ENCODE measurements at places on chromosomes 1 and 21.

GRCh38 chr1:8678673-8679394 lies 138.6 kb downstream of the RERE start:
- no peak for DNase-seq

DNA sequence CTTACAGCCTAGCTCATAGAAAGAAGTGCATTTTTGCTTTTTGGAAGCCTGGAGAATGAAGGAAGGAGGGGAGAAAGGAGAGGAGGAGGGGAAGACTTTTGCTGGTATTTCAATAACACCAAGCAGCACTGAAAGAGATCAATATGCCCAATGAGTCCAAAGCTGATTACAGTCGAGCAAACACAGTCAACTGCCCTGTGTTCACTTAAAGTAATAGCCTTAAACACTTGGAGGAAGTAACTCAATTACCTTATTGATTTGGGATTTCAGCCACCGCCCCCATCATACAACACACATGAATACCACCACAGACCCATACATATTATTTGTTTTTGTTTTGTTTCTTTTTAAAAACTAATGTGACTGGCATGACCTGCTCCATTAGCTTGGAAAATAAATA lies 23.3 kb upstream of the RXRG start:
- no peak for DNase-seq

DNA sequence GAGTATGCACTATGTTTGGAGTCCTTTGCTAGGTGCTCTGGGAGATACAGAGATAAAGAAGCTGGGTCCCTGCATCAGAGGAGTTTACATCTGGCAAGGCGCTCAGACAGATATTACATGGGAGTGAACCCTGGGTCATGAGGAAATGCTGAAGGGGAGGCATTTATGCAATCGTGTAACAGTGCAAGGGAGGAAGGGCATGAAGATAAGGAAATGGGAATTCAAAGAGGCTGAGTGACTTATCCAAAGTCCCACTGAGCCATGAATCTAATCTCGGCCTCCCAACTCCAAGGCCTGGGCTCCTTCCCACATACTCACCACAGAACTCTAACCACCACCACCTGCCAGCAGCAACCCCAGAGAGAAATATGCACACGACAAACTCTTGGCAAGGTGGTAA lies 51.6 kb downstream of the FAM163A start:
- no peak for DNase-seq

DNA sequence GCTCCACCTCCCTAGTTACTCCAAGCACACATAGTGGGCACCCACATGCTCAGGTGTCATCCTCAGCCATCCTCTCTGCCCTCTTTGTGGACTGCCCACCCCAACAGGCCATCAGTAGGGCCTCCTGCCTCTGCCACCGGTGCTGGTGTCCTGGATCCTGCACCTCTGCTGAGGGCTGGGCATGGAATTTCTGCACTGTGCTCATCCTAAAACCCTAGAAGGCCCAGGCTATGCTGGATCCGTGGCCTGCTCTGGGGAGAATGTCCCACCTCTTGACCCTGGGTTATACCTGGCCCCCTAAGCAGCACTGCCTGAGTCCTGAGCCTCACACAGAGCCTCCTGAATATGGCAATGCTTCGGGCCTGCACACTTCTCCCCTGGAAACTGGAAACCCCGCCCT lies 318.3 kb downstream of the MATN1 start:
- DNase-seq: no peak

DNA sequence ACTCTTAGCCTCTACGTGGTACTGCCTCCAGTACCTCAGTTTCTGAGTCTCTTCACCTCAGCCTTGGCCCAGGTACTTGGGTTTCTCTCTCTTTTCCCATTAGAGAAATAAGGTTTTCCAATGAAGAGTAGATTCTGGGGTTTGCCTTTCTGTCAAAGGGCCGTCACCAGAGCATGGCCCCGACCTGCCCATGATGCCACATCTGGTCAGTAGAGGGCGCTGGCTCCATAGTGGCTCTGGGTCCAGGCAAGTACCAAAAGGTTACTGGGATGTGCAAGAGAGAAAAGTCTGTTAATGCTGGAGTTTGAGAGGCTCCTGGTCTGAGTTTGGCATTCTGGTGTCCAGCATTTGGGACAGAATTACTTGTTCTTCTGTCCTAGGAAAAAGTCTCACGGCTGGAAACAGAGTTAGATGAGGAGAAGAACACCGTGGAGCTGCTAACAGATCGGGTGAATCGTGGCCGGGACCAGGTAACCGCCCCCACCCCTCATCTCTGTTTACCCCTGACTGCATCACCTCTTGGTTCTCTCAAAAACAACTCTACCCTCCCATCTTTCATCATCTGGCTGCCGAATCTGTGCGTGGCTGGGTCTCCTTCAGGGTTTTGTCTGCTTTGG lies 5.3 kb upstream of the TUFT1 start:
- DNase-seq: peak; percentile 38

GRCh38 chr1:24622218-24622617 lies 20.9 kb upstream of the SRRM1 start:
- no peak for DNase-seq

GRCh38 chr1:64921771-64922170 lies 44.6 kb downstream of the JAK1 start:
- DNase-seq: no peak

DNA sequence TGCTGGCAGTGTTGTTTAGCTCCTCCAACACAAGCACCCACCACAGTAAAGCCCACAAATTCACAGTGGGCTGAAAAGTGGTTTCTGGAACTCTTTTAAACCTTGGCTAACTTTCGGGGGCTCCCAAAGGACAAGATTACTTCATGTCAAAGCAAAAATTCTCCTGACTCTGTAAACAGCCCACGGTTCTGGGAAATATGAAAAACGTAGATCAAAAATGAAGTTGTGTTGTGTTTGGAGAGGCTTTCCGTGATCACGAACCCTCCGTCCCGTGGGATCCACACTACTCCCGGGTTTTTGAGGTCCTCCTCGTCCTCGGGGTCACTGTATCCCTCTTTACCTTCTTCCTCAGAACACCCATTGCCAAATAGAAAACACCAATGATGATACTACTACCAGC lies 159.0 kb upstream of the RUNX1 start:
- DNase-seq: no peak

DNA sequence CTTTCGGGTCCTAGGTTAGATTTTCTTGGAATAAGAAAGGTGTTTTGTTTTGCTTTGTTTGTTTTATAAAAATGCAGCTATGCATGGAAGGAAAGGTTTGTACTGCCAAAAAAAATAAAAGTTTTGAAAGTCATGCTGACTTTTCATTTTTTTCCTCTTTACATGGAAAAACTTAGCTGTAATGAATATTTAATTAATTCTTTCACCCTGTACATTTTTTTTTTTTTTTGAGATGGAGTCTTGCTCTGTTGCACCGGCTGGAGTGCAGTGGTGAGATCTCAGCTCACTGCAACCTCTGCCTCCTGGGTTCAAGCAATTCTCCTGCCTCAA lies 48.7 kb downstream of the NENF start:
- DNase-seq: no peak

DNA sequence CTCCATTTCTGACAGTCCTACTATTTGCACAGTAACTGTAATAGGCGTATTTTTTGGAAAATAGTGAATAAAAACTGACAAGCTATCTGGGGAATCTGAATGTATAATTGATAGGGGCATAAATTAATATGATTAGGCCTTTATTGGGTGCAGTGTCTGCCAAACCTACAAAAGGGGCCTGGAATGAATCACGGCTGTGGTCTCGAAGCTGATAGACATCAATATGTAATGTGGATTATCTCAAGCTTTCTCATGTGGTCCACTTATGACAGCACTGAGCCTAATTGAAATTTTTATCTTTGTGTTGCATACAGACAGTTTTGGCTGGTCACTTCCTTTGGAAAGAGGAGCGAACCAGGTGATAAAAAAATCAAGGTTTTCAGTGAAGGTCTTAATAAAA lies 450.4 kb downstream of the GPATCH2 start:
- DNase-seq: no peak

GRCh38 chr1:12485231-12486058 lies 132.6 kb downstream of the DHRS3 start:
- DNase-seq: no peak

DNA sequence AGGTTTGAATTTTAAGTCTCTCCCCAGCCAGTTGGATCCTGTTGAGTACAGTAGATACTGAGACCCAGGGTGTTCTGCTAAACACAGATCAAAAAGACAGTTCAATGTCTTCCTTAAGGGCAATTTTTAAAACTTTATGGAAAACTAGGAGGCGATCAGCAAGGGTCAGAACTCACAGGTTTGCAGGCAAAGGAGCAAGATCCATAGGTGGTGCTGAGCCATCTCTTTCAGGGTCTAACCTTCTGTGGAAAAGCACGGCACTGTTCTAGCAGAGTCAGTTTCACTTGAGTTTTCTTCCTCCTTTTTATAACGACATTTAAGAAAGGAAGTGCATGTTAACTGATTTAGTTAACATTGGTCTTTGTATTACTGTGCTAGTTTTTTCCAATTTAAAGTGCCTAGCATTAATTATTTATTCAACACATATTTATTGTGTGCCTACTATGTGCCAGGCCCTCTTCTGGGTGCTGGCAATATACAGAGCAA lies at the start of gene CD84:
CD84 (minus strand) TSS at position 281 of the 486 bp plus-strand sequence; CDS start at position 222, 59 bp downstream.
- DNase-seq: no peak

DNA sequence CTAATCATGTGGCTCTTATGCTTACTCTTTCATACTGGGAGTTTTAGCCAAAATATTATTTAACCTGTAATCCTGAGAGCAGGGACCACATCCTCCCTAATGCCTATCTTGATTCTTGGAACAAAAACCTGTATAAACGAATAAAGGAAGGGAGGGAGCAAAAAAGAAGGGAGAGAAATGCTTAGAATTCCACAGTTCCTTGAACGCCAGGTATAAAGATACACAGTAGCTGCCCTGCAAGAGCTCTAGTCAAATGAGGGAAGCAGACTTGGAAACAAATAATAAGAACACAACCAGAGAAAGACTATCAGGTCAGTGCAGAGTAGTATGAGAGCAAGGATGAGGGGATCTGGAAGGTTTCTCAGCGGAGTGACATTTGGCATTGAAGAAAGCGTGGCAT lies 116.3 kb downstream of the SLC30A10 start:
- no peak for DNase-seq

Measured in DMS153 (cell line).